ENCODE measurements at places on chromosomes 2 and 18. TPM values are rescaled to one million over a fixed set of nuclear protein-coding genes. Genes with fewer than 3 reads are reported as not detected.

Gene GRHL1
- total RNA-seq: 0.40 TPM

Gene PRSS56
- 0.40 TPM for total RNA-seq

Gene ZNF892
- 4.6 TPM for total RNA-seq

DNA sequence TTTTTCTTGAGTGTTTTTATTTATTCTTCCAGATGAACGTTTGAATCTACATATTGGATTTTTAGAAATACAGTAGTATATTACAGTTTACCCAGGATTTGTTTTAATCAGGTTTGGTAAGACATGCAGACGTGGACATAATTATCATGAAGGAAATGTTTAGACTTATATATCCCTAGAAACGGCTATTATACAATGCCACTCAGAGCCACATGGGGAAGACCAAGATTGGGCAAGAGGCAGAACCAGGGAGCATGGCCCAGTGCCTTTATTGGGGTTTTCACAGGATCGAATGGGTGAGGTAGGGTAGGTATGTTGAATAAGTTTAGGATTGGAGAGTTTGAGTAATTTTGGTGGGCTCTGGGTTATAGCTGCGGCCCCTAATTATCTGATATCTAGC is 212.2 kb downstream of the CAMKMT start:
- DNase-seq: no peak

GRCh38 chr2:41142478-41142877 is 690.6 kb upstream of the SLC8A1 start:
- DNase-seq: no peak

- no peak for DNase-seq
Measured at GRCh38 chr2:154707994-154708575, 9.6 kb downstream of the KCNJ3 start.

DNA sequence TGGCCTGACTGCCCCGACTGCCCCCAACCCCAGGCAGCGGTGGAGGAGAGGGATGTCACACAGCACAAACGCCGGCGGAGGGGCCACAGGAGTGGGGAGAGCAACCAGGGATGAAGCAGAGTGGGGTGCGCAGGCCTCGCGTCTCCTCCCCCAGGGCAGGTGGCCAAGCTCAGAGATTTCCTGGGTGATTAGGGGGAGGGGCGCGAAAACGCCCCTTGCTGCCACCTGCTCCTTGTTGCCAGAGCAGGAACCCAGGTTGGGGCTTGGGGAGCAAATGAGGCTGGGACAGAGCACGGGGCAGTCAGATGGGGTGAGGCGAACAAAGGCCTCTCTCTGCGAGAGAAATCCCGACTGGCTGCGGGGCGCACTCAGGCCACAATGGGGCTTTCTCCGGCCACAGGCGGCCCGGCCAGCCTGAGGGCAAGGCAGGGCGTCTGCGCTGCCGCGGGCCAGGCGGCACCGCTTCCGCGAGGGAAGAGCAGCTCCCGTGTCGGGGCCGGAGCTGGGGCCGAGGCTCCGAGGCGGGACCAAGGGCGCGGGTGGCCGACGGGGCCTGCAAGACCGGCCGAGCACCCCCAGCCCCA is 11.5 kb downstream of the TEX44 start:
- DNase-seq: no peak

- no peak for DNase-seq
Measured at GRCh38 chr2:240785424-240786335, 34.3 kb downstream of the KIF1A start.
